CD4-positive, alpha-beta T cell treated with Interleukin-6 for 4 hours (primary cell): ENCODE measurements at places on chromosomes 4 and X.

DNA sequence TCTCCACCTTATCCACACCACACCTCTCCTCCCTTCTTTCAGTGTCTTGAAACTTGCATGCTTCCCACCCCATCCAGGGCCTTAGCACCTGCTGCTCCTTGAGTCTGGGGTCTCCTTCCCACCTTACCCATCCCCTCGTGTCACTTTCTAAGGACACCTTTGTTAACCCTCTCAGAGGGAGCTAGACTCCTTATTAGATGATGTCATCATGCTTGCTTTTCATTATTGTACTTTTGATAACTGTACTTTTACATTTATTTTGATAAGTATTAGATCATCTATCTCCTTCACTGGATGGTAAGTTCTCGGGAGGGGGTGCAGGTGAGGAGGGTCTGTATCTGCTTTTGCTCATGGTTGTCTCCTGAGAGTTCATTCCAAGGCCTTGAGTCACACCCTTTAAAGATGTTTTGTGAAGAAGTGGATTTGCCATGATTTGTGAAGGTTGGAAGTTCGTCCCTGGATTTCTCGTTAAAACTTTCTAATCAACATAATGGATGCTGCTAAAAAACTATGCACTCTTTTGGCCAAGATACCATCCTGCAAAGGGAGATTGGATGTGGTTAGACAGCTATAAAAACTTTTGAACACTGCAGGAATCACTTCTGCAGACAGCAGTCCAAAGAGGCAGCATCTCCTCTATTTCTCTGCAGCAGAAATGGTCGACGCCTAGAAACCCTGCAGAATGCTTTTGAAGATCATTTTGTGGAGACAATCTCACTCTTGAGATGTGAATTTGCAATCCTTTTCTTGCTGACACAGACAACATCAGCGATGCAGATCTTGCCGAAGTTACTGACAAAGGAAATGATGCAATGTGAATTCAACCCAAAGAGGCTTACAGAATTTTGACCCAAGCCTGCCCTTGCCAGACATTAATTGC lies 69.6 kb downstream of the ENPP6 start:
- no peak for DNase-seq

DNA sequence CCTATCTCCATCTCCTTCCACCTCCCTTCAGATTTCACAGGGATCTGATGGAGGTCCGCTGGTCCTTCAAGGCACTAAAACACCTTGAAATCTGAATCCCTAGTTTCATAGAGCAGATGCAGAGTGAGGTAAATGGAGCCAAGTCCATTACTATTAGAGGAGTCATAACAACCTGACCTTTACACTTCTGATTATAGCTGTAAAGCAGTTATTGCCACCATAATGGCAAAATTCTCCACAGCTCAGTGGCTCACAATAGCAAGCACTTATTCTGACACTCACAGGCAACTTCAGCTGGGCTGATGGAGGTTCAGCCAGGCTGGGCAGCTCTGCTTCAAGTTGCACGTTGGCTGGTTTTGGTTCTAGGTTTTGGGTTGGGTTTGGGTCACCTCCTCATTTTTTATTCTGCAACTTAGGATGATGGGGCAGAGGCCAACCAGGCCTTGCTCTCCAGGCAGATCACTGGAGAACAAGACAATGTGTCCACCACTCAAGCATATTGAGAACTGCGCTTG lies 51.4 kb upstream of the LRAT start:
- DNase-seq = no peak

- no peak for DNase-seq
Measured at GRCh38 chr4:24364852-24365251, 219.5 kb downstream of the DHX15 start.

DNA sequence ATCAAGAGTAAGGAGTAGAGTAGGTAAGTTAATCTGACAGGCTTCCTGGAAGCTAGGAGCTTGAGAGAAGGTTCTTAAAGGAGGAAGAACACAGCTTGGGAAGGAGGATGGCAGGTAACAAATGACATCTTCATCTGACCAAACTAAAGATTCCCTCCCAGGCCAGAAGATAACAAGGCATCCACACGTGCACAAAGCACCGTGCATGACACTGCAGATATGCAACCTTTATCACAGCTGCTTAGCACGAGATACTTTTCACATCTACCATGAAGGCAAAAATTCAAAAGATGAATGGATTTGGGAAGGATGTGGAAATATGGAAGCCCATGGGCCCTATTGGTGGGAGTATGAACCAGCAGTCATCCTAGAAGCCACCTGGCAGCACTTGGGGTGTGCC lies 34.3 kb downstream of the CD99L2 start:
- no peak for DNase-seq

GRCh38 chr4:133592591-133592990 lies 443.5 kb downstream of the PCDH10 start:
- no peak for DNase-seq

GRCh38 chr4:20831746-20832145 lies 131.5 kb downstream of the PACRGL start:
- no peak for DNase-seq

DNA sequence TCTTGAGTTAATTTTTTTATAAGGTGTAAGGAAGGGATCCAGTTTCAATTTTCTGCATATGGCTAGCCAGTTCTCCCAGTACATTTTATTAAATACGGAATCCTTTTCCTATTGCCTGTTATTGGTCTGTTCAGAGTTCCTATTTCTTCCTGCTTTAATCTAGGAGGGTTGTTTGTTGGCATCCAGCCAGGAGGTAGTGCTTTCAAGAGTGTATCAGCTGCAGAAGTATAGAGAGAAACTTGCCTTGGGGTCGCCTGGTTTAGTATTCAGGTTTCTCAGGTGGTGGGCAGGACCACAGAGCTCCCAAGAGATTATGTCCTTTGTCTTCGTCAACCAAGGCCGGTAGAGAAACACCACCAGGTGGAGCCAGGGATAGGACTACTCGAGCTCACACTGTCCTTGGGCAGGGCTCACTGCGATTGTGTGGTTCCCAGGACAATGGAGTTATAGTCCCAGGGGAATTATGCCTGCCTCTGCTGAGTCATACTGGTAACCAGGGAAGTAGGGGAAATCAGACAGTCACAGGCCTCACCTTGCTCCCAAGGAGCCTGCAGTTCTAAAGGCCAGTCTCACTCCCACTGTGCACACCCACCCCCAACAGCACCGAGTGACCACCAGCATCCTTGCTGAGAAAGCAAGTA lies 168.1 kb downstream of the VSIG4 start:
- peak; percentile 21 for DNase-seq

- DNase-seq = no peak
Measured at GRCh38 chr4:105002278-105002677, 144.4 kb upstream of the TET2 start.

GRCh38 chr4:37798616-37799015 lies 27.9 kb upstream of the PGM2 start:
- DNase-seq = no peak

DNA sequence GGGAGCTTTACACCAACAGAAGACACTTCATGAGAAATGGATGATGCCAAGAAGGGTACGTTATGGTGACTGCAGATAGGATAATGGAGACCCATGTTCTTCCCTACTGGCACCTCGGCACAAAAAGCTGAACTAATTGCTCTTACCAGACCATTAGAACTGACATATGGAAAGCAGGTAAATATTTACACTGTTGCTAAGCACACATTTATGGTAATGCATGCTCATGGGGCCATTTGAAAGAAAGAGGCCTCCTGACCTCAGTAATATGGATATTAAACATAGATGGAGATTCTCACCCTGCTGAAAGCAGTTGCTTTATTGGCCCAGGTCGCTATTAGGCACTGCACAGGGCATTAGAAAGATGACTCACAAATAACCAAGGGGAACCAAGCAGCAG lies 1759.6 kb downstream of the C4orf33 start:
- DNase-seq = no peak

DNA sequence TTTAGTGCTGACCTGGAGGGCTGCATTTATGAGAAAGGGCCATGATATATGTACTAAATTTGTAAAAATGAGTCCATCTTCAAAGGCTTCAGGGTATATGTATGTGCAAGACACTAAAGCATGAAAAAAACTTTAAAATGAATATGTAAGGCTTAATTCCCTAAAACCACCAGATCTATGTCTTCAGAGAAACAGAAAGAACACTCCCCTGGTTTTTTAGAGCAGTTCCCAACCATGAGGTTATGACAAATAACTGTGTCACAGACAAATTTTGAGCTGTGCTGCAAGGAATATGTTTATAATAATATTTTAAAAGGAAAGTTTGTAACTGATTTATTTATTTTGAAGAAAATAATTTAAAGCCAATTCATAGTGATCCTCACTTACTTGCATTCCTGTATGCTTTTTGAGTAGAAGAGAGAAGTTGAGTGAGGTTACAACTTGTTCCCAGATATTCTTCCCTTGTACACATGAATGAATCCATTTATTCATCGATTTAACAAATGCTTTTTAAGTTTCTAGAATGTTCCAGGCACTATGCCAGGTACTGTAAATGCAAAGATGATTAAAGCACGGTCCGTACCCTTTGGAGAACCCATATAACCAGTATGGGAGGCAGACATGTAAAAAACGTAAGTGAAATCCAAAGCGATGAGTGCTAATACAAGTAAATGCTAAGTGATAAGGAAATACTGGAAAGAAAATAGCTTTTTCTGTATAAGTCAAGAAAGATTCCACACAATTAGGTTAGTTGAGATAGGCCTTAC lies 295.2 kb upstream of the DIAPH2 start:
- no peak for DNase-seq

- no peak for DNase-seq
Measured at GRCh38 chr4:144575181-144575580, 70.8 kb upstream of the HHIP start.

- DNase-seq = no peak
Measured at GRCh38 chr4:153146031-153146430, 58.2 kb upstream of the TRIM2 start.

GRCh38 chr4:1333256-1333655 lies 13.8 kb upstream of the UVSSA start:
- DNase-seq = no peak

- DNase-seq = no peak
Measured at GRCh38 chrX:20350596-20350995, 83.9 kb upstream of the RPS6KA3 start.

GRCh38 chr4:154807042-154807630 lies 26.1 kb downstream of the RBM46 start:
- no peak for DNase-seq
